Activated naive CD4-positive, alpha-beta T cell treated with Interleukin-2 at 50 U/mL for 16 hours (primary cell): ENCODE measurements at places on chromosomes 13 and 19.
A peak's percentile ranks its signal among the peaks of the same experiment; 100 is the strongest.

DNA sequence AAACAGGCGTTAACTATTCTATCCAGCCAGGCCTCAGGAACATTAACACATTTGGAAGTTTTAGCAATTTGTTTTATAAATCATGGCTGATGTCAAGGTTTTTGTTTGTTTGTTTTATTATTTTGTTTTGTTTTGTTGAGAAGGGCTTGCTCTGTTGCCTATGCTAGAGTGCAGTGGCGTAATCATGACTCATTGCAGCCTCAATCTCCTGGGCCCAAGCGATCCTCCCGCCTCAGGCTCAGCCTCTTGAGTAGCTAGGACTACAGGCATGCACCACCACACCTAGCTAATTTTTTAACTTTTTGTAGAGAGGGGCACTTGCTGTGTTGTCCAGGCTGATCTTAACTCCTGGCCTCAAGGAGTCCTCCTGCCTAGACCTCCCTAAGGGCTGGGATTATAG, 28.3 kb downstream of the NUP58 start:
- no peak for DNase-seq

DNA sequence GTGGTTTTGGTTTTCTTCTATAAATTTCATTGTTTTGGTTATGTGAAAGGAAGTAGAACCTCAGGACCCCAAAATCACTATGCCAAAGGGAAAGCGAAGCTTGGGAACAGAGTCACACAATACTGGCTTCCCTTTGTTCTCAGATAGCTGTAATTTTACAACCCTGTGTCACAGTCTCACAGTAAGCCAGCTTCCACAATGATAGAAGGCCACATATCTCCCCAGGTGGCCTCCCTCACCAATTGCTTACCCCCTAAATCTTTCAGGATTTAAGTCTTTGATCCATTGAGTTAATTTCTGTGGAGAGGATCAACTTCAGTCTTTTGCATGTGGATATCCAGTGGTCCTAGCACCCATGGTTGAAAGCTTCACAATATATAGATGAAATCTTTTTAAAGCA, 58.7 kb downstream of the SLC15A1 start:
- no peak for DNase-seq

- DNase-seq = no peak
Observed at GRCh38 chr13:105048677-105049076, 1486.8 kb downstream of the EFNB2 start.

GRCh38 chr19:7859831-7860713, 14.1 kb downstream of the PRR36 start:
- no peak for DNase-seq

DNA sequence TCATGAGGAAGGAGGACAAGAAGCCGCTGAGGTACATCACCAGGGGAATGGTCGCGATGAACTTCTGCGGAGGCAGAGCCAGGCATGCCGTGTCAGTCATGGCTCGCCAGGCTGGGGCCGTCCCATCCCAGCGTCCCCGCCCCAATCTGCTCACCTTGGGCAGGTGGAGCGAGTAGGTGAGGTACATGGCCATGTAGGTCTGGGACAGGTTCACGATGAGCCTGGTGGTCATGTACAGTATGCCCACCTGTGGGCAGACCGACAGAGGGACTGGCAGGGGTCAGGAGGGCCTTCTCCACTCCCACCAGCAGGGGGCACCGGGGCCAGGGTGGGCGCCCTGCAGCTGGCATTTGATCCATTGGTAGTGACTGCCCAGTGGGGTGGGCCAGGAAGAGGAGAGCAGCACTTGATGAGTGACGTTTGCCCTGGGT, 8.3 kb downstream of the TEKTIP1 start:
- peak; percentile 39 for DNase-seq

GRCh38 chr19:17415121-17415520, 4.7 kb upstream of the MVB12A start:
- no peak for DNase-seq

DNA sequence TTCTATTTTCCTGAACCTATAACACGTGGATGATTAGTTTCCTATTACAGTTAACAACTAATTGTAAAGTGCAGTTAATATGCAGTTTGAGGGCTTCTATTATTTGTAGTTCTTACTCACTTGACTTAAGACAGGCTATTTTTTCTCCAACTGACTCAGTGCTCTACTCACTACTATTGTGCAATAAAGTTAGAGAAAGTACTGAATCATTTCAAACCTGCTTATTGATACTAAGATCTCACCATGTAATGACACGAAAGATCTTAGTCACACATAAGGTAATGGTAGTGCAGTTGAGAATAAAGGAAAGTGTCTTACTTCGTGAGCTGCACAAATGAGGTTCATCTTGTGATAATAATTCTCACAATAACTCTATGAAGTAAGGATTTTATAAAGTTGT, 22.8 kb upstream of the ITM2B start:
- no peak for DNase-seq

DNA sequence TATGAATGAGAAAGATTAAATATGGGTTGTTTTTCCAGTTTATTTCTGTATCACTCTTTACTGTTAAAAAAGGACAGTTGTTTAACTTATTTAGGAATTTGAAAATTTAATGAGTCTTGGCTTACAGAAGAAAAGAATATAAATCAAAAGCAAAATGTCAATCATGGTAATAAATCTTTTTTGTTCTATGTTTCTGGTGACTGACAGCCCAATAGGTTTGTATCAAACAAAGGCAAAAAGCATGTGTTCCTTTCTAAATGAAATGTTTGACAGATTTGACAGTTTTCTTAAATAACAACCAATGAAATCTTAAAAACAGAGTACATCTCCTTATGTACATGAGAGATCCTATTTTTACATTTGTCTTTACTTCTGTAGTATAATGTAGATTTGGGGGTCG, 11.0 kb downstream of the PCDH9 start:
- no peak for DNase-seq

DNA sequence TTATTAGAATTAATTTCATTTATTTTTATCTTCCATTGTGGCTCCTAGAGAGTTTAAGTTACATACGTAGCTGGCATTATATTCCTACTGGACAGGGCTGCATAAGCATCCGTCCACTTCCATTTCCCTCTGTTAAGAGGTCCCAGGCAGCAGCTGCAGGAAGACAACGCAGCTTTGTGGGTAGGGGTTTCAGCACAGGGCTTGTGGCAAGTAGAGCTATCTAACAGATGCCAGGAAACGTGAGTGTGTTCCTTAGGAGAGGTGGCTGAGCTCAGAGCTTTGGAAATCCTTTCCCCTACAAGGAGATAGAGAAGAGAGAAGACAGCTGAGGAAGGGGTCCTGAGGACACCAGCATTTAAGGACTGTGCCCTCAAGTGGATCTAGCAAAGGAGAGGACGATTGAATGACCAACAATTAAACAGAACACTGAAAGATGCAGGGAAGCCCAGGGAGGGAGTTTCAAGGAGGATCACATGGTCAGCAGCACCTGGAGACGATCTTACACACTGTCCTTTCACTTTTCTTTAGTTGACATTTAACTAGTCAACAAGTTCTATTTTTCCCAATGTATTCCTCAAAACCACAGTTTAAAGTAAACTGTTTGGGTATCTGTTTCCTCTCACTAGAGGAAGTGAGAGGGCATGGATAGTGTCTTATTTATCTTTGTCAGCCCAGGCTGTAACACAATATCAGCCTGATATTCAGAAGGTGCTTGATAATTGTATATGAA, 2.3 kb upstream of the N4BP2L1 start:
- DNase-seq = no peak

DNA sequence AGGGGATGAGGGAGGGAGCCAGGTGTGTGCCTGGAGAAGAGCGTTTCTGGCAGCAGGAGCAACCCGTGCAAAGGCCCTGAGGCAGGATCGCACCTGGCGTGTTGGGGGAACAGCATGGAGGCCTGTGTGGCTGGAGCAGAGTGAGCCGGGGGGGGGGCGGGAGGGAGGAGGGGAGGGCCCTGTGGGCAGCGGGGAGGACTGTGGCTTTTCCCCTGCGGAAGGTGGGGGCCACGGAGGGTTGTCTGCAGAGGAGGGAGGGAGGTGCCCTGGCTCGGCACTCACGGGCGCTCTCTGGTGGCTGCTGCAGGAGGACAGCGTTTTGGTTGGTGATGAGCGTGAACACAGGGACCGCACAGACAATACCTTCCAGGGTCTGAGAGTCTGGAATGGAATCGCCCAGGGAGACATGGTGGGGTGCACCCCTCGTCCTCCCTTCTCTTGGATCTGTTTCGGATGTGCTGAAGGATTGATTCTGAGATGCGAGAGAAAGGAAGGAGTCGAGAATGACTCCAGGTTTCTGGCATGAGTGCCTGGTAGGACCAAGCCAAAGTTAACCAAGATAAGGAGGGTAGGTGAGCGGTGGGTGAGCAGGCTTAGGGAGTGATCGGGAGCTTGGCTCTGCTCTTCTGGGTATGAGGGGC, 6.5 kb downstream of the RAB11B start:
- DNase-seq = peak; percentile 78

GRCh38 chr13:64234255-64234654, 2818.6 kb upstream of the PCDH20 start:
- no peak for DNase-seq

- no peak for DNase-seq
Observed at GRCh38 chr13:95544293-95544692, 8.2 kb upstream of the CLDN10 start.

- no peak for DNase-seq
Observed at GRCh38 chr19:31089681-31090080, 259.6 kb downstream of the TSHZ3 start.

DNA sequence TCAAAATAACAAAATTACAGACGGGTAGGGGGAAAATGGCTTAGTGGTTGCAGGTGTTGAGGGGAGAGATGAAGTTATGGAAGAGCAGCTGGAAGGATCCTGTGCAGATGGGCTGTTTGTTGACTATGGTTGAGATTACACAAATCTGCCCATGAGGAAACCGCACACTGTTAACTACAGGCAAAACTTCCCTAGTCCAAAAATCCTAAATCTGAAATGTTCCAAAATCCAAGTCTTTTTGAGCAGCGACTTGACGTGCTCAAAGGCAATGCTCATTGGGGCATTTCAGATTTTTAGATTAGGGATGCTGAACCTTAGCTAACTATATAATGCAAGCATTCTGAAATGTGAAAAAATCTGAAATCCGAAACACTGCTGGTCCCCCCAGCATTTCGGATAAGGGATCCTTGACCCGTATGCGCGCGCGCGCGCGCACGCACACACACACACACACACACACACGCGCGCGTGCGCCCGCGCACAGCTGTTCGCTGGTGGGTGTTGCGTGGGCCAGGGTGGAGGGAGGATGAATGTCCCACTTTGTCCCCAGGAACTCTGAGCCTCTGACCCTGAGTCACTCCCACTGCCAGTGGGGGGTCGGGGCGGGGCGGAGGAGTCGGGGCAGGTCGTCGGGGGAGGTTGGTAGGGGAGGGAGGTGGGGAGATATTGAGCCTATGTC, 6.8 kb downstream of the F2RL3 start:
- no peak for DNase-seq

GRCh38 chr19:3982701-3983541, 2.3 kb downstream of the EEF2 start:
- DNase-seq = peak; percentile 31

DNA sequence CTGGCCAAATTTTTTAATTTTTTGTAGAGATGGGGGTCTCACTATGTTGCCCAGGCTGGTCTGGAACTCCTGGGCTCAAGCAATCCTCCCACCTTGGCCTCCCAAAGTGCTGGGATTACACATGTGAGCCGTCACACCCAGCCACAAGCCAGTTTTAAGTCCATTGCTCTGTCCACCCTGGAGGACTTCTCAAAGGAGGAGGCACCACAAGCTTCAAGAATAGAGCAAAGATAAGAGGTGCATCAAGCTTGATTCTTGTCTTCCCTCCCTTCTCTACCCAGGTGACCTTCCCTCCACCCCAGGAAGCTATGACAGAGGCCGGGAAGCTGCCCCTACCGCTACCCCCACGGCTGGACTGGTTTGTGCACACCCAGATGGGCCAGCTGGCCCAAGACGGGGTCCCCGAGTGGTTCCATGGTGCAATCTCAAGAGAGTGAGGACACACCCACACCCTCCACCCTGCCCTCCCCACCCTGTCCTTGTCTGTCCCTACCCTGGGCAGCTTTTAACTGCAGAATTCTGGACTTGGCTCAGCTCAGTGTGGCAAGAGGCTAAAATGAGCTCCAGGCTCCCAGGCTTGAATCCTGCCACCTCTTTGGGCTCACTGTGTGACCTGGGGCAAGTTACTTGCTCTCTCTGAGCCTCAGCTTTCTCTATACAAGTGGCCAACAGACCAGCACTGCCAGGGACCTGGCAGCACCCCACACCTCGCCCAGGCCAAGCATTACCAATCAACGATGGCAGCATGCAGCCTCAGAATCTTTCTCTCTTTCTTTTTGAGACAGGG, 5.2 kb downstream of the HSH2D start:
- DNase-seq = no peak

DNA sequence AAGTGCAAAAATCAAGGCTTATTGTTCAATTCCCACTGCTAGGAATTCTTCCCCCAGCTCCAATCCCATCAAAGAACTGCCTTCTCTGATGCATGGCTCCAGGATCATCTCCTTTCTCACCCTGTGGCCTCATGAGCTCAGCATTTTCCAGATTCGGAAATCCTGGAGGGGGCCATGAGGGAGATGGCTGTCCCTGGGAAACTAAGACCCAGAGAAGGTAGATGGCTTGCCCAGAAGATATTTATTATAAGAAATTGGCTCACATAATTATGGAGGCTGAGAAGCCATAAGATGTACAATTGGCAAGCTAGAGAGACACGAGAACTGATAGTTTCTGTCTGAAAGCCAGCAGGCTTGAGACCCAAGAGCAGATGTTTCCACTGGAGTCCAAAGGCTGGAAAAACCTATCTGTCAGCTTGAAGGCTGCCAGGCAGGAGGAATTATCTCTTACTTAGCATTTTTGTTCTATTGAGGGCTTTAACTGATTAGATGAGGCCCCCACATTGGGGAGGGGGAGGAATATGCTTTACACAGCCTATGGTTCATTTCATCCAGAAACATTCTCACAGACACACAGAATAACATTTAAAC, 58.6 kb downstream of the GADD45B start:
- DNase-seq = no peak

GRCh38 chr13:110886870-110887596, 27.8 kb downstream of the ANKRD10 start:
- no peak for DNase-seq

DNA sequence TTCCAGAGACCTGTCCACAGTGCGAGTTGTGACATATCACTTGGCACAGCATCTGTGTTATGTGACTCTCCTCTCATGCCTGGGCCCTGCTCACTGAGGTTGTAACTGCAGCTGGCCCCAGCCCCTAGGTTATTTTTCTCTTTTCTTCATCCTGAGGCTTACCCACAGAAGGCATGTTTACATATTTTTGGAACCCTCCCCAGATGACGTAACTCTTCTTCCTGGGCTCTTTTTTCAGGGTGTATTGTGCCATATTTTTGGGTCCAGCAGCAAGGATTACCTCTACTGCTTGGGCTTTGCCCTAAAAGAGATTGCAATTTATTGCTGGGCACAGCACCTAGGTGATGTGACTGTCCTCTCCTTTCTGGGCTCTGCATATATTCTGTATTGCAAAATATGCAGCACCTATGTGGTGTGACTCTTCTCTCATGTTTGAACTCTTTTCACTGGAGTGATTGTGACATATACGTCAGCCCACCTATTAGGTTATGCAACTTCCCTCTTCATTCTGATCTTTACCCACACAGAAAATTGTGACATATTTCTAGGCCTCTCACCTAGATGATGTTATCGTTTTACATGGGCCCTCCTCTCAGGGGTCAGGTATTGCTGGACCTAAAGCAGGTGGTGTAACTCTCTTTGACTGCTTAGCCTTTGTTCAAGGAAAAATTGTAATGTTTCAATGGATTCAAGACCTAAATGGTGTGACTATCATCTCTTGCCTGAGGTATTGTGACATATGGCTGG, 64.5 kb upstream of the ZNF724 start:
- no peak for DNase-seq
